ENCODE measurements at places on chromosomes 4 and X.

DNA sequence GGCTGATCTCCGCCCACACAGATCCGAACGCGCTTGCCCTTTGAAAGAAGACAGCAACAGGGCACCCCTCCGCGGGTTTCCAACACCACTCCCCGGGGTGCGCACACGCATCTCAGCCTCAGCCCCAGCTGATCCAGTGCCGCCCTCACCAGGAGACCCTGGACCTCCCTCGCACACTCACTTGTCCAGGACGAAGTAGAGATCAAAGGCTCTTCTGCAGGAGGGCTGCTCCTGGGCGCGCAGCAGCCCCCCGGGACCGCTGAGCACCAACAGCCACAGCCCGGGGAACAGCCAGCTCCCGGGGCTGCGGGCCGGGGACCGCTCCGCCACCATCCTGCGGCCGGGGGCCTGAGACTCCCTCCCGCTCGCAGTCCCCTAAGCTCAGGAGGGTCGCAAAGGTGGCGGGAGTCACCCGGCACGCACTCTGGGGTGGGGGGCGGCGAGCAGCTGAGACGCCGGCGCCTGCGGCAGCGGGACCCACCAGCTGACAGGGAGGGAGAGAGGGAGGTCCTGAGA is 743 bp downstream of the ANTXR2 start:
- peak; percentile 64 for DNase-seq

GRCh38 chr4:112272292-112272691 is 13.4 kb downstream of the TIFA start:
- DNase-seq = no peak

GRCh38 chrX:121579016-121579760 is 531.8 kb downstream of the GLUD2 start:
- DNase-seq = peak; percentile 16

DNA sequence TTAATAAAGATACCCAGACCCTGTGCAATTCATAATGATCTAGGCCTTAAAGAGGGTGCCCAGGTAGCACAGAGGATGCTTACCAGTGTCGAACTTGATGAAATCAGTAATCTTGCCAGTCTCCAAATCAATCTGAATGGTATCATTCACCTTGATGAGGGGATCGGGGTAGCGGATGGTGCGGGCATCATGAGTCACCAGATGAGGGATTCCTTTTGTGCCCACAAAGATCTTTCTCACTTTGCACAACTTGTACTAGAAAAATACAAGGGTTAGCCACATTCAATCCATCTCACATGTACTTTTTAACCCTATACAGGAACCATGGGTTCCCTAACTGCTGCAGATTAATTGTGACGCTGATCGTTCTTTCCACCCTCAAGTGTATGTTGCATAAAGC is 3.3 kb downstream of the RPS4X start:
- no peak for DNase-seq

- no peak for DNase-seq
Measured at GRCh38 chr4:31192341-31192740, 472.2 kb downstream of the PCDH7 start.

DNA sequence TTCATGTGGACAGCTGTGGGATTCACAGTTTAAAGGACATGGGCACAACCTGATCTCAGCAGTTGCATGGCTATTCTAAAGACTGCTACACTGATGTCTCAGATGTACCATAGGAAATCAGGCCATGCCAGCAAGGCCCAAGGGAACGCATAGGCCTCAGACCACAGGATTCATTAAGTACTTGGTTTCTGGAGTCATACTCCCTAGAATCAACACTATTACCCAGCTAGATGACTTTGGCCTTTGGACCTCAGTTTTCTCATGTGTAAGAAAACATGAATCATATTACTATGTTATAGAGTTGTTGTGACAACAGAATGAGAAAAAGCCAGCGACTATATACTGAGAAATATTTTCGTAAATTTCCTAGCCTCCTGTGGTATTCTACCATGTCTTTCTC is 67.9 kb downstream of the NHS start:
- DNase-seq = no peak

- no peak for DNase-seq
Measured at GRCh38 chrX:51894697-51895336, 1.4 kb downstream of the MAGED1 start.

GRCh38 chrX:155027509-155028066 is 944 bp downstream of the FUNDC2 start:
- no peak for DNase-seq

GRCh38 chr4:83771113-83771705 is 235.3 kb downstream of the GPAT3 start:
- DNase-seq = no peak

DNA sequence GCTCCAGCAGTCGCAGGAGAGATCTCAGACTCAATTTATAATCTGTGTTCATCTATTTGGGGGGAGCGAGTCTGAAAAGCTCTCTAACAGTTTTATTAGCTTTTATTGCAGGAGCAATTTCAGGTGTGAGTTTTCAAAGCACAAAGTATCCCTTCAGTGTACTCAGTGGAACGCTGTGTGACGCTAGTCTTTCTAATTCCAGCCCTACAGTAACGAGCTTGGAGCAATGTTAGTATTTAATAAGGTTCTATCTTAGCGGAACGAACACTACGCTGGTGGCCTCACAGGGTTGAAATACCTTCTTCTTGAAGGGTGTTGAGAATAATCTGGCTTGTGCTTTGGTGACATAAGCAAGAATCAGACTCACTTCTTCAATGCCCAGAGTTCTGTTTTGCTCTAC is 8.4 kb downstream of the HS3ST1 start:
- DNase-seq = no peak

DNA sequence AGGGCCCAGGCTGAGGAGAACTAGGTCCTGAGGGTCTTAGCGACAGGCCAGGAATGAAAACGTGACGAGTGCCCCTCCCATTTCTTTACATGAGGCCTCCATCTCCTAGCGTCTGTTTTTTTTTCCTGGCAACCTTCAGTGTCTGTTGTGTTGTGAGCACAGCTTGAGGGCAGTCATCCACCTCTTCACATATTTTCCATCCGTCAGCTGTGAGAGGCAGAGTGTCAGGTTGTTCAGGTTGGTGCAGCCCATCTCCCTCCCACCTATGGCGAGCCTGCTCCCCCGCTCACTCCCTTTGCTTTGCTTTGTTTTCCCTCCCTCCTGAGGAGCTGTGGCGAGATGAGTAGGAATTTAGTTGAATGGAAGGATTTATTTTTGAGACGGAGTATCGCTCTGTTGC is 51.7 kb upstream of the CHRNA9 start:
- no peak for DNase-seq

- DNase-seq = no peak
Measured at GRCh38 chrX:40964633-40965586, 120.3 kb upstream of the USP9X start.

- no peak for DNase-seq
Measured at GRCh38 chrX:148513661-148514060, 13.2 kb downstream of the AFF2 start.

- DNase-seq = no peak
Measured at GRCh38 chr4:5635826-5636195, 72.5 kb downstream of the EVC2 start.

DNA sequence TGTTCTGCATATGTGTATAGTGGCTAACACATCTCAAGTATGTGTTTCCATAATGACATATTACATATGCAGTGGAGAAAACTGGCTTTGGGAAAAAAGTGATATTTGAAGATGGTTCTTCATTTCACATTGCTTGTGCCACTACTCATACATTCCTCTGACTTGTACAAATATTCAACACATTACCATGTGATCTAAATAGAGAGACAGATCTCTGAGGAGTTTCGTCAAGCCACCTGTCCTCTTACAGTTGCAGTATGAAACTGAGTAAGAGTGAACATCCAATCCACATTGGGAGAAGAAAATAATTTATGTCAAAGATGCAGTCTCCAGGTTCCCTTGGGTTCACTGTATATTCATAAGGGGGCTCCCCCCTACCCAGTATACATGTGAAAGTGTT is 123.9 kb downstream of the KDR start:
- DNase-seq = no peak

DNA sequence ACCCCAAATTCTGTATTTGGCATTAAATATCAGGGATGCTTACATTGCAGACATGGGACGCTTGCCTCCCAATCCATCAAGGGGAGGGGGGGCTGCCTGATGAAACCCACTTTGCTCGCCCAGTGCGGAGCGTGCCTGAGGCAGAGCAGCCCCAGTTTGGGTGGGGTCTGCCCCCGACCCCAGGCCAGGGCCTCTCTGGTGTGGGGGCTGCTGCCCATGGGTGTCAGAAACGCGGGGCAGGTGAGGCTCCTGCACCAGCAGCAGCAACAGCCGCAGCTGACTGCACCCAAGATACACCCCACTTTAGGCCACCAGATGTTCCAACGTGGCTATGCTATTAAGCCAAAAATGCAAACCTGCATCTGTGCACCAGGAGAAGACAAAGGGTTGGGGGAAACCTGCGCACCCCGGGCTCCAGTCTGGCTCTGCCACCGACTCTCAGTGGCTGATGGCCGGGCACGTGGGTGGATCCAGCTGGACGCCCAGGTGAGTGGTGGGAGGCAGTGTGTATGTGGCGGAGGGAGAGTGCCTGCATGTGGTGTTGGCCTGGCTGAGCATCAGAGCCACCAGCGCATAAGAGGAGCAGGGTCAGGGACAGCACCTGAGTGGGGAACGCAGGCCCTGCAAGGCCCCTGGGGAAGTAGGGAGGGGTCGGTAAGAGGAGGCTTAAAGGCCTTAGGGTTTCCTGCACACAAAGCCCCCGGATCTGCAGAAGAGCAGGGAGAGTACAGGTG is 86.2 kb downstream of the ABLIM2 start:
- DNase-seq = no peak

GRCh38 chrX:156004256-156004655 is 6.8 kb downstream of the IL9R start:
- DNase-seq = no peak

DNA sequence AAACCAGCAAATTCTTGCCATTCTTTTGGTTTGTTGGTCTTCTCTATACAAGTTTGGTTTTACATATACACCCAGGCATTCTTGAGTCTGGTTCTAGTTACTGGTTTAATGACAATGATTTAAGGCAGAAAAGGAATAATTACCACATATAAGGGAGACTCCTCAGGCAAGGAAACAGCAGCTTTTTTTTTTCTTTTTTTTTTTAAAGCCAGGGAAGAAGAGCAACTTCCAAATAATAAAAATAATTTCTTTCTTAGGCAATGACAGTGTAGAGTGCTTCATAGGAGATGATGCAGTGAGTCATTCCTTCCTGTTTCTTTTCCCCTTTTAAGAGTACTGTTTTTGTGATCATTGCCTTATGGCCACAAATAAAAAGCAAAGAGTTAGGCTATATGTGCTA is 289.7 kb downstream of the DKK2 start:
- no peak for DNase-seq

GRCh38 chr4:165600959-165601683 is 222.3 kb downstream of the CPE start:
- DNase-seq = no peak

DNA sequence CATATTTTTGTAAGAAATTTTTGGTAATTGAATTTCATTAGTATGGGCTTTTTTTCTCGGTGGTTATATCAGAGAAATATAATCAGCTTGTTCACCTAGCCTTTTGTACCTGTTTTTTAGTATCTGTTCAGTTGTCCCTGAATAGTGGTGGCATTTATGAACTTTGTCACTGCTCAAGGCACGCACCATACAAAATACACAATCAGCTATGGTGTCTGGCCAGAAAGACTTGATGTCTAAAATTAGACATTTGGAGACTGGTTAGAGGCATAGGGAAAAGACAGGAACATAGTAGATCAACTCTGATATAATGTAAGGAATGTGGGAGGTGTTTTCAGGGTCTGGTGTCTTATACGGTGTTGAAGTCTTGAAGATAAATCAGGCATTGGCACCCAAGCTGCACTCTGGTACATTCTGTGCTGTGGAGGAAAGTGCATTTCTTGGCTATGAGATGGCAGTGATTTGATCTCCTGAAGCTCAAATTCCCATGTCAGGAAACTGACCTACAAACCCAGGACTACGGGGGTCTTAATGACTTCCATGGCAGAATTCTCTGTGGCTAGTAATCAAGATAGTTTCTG is 3.6 kb downstream of the ART3 start:
- no peak for DNase-seq

DNA sequence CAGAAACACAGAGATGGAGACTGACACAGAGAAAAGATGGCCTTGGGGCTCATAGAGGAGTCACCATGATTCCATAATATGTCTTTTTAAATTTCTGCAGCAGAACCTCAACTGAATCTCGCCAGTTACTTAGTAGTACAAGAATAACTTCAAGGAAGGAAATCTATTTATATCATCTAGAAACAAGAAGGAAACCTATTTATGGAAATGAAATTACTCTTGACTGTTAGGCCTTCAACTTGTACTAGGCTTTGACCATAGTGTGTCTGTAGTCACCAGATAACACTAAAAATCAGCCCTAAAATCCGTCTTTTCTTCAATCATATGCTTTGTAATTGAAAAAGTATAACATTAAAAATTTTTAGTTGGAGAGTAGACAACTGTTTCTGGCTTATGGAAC is 740.4 kb downstream of the TRIML1 start:
- DNase-seq = no peak

GRCh38 chr4:183797011-183797444 is 108.1 kb upstream of the STOX2 start:
- no peak for DNase-seq

GRCh38 chrX:66022632-66023384 is 17.1 kb downstream of the VSIG4 start:
- no peak for DNase-seq
